ENCODE measurements at places on chromosomes 12 and 14.

DNA sequence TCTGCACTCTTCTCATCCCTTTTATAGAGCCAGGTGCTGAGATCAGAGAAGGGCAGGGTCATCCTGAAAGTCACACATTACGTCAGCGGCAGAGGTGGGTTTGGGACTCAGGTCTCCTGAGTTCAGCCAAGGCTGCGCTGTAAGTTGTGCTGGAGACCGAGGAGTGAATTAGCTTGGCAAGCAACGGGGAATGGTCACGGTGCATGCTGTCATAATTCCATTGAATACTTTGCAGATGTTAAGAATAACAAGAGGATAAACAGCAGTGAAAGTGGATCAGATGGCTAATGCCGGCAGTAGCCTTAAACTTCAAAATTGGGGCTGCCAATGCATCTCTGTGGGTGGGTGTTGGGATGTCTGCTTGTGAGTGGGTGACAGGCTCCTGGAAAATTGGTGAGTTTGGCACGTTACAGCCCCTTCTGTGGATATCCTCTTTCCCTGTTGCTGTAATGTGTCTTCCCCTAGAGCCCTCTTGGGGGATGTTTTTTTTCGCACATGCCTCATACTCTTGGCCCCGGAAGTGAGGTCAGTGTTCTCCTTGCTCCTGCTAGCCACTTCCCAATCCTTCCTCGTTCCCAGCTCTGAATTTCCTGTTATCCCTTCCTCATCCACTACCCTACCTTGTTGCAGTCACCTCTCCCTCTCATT is 287.1 kb upstream of the SRRM4 start:
- DNase-seq = no peak

GRCh38 chr12:118183155-118183554 is 47.2 kb downstream of the PEBP1 start:
- DNase-seq = no peak

GRCh38 chr14:100816950-100817901 is 8.7 kb upstream of the MEG3 start:
- no peak for DNase-seq

- no peak for DNase-seq
These were observed 14.7 kb upstream of the WNT5B start for GRCh38 chr12:1614360-1614759.

GRCh38 chr12:18101043-18101442 is 11.1 kb upstream of the RERGL start:
- DNase-seq = no peak

- no peak for DNase-seq
These were observed 814 bp downstream of the ANKRD13A start for GRCh38 chr12:109999983-110000505.

DNA sequence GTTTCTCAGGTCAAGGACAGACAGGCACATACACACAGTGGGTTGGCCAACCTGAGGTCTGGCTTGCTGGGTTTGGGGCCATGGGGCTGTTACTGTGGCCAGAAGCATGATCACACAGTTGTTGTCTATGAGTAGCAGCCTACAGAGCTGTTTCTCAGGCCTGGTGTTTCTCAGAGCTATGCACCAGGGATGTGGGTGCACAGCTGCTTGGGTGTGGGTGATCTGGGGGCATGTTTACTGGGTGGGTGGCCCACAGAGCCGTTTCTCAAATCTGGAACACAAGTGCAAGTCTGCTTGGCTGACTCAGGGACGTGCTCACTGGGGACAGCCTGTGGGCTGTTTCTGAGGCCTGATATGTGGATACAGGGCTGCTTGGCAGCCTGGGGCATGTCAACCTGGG is 23.1 kb upstream of the PALS1 start:
- DNase-seq = no peak

GRCh38 chr12:66627270-66627987 is 51.4 kb downstream of the GRIP1 start:
- DNase-seq = no peak

DNA sequence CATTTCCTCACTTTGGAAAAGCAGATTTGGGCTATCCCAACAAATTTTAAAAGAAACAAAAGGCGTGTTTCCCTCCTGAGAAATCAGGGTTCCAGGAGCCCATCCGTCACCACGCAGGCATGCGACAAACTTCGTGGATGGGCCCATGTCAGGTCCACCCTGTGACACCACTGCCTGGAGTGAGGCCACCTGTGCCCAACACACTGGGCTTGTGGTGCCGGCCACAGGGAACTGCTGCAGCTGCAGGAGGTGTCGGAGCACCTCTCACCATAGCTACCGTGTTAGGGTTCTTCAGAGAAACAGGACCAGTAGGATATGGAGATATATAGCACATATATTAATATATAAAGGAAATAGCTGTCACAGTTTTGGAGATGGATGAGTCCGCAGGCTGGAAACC is 53.0 kb upstream of the BCL11B start:
- DNase-seq = no peak

- no peak for DNase-seq
These were observed 832.9 kb downstream of the C12orf50 start for GRCh38 chr12:87196321-87196720.

GRCh38 chr14:76904100-76904739 is 78.0 kb downstream of the LRRC74A start:
- DNase-seq = no peak

DNA sequence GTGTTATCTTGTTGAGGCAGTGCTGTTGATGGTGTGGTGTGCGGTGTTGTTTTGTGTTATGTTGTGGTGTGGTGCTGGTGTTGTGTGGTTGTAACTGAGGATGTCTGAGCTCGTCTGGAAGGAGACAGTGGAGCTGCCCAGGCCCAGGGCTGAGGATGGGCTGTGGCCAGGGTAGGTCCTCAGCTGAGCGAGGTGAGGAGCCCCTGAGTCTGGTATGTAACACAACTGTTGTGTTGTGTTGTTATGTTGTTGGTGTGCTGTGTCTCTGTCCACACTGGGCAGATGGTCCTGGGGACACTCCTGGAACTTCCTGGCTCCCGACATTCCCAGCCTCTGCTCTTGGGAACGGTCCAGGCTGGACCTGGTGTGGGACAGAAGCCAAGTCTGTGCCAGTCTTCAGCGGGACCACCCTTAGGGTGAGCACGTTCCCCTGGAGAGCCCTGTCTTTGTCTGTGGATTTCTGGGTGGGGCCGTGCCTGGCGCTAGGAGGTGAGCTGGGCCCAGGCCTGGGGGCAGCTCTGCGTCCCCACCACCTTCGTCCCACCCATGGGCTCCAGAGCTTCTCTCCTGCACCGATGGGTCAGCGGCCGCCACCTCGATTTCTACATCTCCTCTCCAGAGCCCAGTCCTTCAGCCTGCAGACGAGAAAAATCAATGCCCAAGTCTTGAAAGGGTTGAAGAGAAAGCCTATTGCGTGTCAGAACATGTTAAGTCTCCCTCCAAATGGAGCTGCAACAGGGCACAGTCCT is 27.4 kb upstream of the SFSWAP start:
- DNase-seq = no peak

DNA sequence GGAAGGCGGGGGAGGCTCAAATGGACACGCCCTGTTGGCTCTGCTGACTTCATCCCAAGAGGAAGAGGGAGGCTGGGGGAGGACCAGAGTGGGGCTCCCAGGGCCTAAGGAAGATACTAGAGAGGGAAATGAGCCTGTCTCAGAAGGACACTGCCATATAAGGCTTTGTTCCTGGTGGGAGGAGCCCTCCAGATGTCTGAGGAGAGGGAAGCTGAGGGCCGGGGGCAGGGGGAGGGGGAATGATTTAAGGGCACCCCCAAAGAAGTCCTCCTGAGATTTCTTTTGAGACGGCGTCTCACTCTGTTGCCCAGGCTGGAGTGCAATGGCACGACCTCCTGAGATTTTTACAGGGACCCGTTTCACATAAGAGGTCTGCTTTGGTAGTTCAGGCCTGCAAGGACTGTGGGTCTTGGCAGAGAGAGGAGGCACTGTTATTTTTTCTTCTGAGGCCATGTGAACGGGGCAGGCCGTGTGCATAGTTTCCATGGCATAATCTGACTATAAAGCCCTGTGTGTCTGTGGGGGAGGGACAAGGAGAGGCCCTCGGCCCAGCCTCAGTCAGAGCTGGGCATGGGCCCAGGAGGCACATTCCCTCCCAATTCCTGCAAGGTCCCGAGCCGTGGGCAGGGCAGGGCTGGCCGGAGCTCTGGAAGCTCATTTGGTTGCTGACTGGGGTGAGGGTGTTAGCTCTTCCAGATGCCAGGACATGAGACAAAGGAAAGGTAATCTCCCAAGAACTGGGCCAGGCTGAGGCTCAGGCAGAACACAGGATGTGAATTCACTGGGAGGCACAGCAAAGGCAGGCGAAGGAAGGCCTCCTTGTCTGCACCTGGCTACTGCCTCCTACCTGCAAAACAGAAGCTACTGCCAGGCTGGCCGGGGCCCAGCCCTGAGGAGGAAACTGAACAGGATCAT is 22.2 kb upstream of the PLEKHG3 start:
- no peak for DNase-seq

GRCh38 chr12:10386857-10387256 is 3.0 kb downstream of the KLRK1 start:
- no peak for DNase-seq

DNA sequence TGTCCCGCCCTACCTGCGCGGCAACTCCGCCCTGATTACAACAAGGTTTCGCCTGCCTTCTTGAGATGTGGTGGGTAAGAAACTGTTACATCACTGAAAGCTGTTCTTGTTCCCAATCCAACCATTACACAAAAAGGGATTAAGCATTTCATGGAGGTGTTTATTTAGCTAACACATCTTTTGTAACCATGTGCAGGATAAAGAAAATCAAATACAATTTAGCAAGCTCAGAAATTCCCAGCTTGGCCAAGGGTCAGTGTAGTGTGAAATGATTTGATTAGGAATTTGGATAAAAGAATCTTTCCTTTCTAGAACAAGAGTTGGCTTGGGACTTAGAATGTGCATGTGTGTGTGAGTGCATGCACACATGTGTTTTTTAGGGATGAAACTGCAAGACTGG is 6.3 kb downstream of the FOXN4 start:
- no peak for DNase-seq

DNA sequence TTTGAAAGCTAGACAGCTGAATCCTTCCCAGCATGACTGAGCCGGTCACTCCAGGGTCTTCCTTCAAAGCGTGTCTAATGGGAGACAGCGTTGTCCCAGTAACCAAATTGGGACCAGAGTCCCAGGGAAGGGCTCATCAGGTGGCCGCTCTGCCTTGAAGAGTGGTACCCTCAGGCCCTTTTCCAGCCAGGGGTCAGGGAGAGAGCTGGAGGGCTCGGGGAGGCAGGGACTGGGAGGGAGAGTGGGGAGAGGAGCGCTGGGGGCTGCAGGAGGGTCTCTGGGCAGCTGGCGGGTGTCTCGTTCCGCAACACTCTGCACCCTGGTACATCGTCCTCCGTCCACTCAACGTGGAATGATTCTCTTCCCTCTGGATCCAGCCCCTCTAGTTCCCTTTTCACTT is 1.6 kb upstream of the RTL1 start:
- no peak for DNase-seq

- no peak for DNase-seq
These were observed 86.3 kb downstream of the VCPKMT start for GRCh38 chr14:50030036-50030435.

GRCh38 chr14:104548802-104549535 is 30.6 kb upstream of the C14orf180 start:
- DNase-seq = no peak

- no peak for DNase-seq
These were observed 79.3 kb upstream of the NRXN3 start for GRCh38 chr14:78090864-78091263.

- DNase-seq = no peak
These were observed 182.2 kb downstream of the AACS start for GRCh38 chr12:125247477-125247876.

- DNase-seq = no peak
These were observed 56.5 kb downstream of the SUSD6 start for GRCh38 chr14:69667938-69668335.

- no peak for DNase-seq
These were observed 75.8 kb downstream of the LRP6 start for GRCh38 chr12:12191008-12191407.

GRCh38 chr12:113145720-113146551 is 3.6 kb upstream of the CFAP73 start:
- DNase-seq = no peak

DNA sequence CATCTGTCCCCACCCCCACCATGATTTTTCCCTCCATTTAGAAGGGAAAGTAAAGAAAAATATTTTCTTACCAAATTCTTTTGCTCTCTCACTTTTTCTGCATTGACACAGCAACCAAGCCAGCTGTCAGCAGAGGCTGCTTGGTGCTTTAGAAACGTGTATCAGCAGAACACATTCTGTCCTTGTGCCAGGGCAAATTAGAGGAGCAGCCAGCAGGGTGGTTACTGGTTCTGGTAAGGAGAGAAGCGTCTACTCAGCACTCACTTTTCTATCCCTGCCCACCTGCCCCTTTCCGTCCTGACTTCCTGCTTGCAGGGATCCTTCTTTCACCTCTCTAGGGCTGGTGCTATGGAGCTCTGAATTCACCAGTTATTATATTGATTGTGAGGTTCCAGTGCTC is 327.5 kb upstream of the PDE3A start:
- no peak for DNase-seq

DNA sequence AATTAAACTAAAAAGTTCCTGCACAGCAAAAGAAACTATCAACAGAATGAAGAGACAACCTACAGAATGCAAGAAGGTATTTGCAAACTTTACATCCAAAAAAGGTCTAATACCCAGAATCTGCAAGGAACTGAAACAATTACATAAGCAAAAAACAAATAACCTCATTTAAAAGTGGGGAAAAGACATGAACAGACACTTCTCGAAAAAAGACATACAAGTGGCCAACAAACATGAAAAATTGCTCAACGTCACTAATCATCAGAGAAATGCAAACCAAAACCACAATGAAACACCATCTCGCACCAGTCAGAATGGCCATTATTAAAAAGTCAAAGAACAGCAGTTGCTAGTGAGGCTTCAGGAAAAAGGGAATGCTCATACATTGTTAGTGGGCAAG is 15.2 kb downstream of the PDE6H start:
- DNase-seq = no peak

DNA sequence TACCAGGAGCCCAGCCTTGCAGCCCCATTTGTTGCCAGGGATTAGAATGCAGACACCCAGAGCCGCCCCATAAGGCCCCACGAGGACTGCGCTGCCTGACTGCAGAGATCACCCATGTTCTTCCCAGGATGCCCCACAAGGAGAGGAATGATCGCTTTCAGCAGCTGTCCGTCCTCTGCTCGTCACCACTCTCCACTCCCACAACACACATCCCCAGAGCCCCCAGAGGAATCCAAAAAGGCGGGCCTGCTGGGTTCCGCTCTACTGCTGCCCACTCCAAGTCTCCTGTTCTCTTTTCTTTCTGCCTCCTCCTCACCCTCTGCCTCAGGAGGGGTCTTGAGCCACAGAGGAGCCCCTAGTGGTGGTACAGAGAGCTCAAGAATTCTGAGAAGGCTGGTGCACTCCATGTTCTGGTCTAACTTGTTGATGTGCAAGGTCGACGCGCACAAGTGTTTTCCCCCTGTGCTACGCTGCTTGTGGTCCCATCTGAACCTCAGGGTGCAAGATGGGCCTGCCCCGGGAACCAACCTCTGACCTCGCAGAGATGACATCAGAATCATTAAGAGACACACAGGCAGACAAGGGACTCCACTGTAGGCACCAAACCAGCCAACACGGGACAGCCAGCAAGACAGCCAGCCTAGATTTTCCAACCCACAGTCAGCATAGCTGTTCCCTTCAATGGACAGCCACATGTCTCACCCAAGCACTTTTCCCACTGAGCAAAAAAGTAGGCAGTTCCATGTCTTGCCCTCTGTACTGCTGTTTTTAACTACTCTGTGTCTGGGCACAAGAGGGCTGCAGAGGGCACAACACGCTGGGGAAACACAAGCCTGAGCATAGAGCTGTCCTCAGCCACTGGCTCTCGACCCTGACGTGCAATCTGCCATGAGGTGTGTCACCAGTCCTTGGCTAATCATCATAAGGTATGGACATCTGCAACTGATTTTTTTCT is 29.9 kb downstream of the PXN start:
- no peak for DNase-seq

Measured in NCI-H1048 (cell line).